Non-pigmented ciliary epithelial cell (primary cell): ENCODE measurements at places on chromosomes 1 and 21.

DNA sequence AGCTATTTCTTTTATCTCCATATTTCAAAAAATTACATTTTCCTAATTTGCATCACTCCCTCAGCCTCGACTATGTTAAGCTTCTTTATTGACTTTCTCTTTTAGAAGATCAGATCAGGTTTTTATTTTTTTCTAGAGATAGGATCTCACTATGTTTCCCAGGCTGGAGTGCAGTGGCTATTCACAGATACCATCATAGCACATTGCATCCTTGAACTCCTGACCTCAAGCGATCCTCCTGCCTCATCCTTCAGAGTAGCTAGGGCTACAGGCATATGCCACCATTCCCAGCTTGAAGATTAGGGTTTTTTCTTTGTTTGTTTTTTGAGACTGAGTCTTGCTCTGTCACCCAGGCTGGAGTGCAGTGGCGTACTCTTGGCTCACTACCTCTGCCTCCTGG lies 20.1 kb downstream of the UCK2 start:
- DNase-seq = no peak

DNA sequence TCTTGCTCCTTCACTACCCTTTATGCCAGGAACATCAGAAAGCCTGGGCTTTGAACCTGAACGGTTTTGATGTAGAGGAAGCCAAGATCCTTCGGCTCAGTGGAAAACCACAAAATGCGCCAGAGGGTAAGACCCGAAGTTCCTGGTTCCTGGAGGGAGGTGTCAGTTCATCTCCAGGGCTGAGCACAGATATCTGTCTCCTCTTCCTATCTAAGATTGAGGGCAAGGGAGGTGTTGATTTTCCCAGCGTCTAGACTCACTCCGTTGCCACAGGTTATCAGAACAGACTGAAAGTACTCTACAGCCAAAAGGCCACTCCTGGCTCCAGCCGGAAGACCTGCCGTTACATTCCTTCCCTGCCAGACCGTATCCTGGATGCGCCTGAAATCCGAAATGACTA lies 915 bp downstream of the CDC20 start:
- no peak for DNase-seq

DNA sequence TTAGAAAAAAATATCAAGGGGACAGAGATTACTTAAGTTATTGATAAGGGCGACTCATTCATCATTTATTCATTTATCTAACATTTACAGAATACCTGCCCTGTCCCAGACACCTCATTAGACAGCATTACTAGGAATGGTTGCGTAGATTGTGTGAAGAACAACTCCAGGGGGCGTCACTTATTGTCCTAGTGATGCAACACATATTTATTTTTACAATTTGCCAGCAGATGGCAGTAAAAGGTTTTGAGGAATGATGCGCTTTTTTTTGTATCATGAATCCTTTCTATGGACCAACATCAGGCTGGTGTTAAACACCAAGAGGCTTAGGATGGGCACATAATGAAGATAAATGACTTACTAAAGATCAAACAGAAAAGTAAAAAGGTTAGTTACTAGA lies 5.5 kb downstream of the NCAM2 start:
- DNase-seq = no peak

DNA sequence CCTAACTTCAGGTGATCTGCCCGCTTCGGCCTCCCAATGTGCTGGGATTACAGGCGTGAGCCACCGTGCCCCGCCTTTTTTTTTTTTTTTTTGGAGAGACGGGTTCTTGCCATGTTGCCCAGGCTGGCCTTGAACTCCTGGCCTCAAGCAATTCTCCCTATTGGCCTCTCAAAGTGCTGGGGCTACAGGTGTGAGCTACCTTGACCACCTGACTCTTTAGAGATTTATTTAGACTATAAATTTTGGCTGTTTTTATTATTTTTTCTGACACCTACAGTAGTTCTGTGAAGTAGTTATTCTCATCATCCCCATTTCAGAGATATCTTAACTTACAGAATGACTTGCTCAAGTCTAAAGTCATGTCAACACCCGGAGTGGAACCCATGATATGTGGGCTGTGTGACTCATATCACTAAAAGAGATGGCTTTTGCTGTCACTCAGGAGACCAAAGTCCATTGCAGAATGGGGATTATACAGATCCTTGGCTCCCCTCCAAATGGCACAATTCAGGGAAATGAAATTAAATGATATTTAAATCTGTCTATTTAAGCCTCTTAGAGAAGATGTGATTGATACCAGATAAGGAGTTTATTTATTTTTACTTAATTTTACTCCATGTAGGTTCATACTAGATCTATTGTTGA lies 93.2 kb downstream of the CTH start:
- no peak for DNase-seq

DNA sequence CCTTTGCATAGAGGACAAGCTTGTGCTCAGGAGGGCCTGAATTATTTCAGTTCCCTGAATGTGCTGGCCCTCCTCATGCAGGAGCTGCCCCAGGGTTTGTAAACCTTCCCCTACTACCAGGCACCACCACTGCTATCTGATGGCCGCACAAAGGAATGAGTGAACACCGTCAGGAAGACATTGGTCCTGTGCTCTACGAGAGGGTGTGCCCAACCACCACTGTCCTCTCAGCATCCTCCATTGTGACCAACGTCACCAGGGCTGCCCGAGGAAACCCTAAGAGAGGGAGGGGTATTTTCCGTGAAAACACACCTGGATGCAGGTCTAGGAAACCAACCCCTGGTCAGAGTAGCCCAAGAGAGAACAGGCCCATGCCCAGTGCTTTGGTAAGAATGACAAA lies 657.5 kb downstream of the KIF26B start:
- no peak for DNase-seq

- peak; percentile 98 for DNase-seq
Observed at GRCh38 chr1:97192872-97193572, 471.4 kb downstream of the PTBP2 start.
